Subcutaneous preadipocyte (primary cell): ENCODE measurements at places on chromosomes 5 and 9. TPM values are rescaled to one million over a fixed set of nuclear protein-coding genes. Genes with fewer than 3 reads are reported as not detected.

TYRP1 gene
- total RNA-seq: 0.20 and 0.73 TPM in 2 replicates

AK6 gene
- total RNA-seq: 25.7 and 32.8 TPM in 2 replicates

DAB2 gene
- 59.8 and 130 TPM in 2 replicates for total RNA-seq

IFNA21 gene
- not detected in 2 replicates for total RNA-seq

ANKH gene
- 42.6 and 67.8 TPM in 2 replicates for total RNA-seq

ESM1 gene
- 1.8 and 6.1 TPM in 2 replicates for total RNA-seq

EXOSC3 gene
- 39.3 and 66.1 TPM in 2 replicates for total RNA-seq
